Progenitor cell of endocrine pancreas (in vitro differentiated cells): ENCODE measurements at places on chromosomes 2 and 18. TPM values are rescaled to one million over a fixed set of nuclear protein-coding genes. Genes with fewer than 3 reads are reported as not detected.

DNA sequence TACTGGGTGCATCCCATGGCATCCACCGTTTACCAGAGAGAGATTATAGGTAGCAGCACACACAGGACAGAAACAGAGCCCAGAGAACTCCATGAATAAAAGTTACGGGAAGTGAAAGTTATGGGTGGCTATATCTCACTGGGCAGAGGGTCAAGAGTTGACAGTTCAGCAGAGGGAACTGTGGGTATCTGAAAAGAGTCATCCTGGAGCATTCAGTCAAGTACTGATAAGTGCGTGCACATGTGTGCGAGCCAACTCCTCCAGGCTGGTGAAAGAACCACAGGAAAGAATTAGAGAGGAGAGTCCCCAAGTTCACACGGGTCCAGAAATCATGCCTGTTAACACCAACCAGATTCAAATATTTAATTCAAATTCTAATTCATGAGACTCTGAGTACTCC, 1588.2 kb downstream of the LRP1B start:
- DNase-seq, result no peak

The CFAP65 gene
- 0.65 and 0.67 TPM in 2 replicates for total RNA-seq

DNA sequence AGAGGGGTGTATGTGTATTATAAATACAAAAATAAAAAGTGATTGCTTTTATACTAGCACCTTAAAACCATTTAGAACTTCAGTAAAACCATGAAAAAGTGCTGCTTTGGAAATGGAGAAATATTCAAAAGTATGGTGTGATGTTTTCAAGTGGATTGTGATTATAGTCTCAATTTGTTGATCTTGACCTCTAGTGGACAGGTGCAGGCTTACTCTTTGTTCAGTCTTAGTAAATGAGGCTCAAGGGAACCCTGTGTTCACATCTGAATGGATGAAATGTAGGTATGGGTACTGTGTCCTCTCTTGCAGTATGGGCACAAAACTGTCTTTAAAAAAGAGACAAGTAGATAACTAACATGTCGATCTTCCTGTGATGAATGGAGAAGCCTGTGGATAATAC, 145.8 kb downstream of the MCFD2 start:
- no peak for DNase-seq

DNA sequence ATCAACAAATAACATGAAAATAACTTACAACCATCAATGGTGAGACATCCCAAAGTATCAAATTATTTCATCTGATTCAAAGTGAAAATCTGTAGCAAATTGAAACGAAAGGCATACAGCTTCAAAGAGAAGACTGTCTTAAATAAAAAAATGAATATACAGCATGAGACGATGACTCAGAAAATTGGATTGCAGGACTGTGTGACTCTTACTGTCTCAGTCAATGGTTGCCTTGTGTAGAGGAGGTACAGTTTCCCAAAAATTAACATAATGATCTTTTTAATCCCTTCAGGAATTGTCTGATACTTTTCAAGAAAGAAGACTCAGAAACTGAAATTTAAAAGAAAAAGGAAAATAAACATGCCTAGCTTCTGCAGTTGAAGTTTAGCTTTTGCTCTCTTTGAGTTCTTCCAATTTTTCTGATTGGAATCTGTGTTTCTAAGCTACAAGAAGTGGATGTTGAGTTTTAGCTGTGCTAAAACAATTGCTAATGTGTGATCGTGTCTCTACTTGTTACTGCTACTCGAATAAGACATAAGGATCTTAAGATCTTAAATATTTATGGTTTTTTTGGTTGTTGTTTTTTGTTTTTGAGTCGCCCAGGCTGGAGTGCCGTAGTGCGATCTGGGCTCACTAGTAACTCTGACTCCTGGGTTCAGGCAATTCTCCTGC, 41.1 kb upstream of the EPB41L3 start:
- DNase-seq, result no peak

GRCh38 chr2:36060133-36060532, 295.4 kb upstream of the CRIM1 start:
- DNase-seq, result no peak

DNA sequence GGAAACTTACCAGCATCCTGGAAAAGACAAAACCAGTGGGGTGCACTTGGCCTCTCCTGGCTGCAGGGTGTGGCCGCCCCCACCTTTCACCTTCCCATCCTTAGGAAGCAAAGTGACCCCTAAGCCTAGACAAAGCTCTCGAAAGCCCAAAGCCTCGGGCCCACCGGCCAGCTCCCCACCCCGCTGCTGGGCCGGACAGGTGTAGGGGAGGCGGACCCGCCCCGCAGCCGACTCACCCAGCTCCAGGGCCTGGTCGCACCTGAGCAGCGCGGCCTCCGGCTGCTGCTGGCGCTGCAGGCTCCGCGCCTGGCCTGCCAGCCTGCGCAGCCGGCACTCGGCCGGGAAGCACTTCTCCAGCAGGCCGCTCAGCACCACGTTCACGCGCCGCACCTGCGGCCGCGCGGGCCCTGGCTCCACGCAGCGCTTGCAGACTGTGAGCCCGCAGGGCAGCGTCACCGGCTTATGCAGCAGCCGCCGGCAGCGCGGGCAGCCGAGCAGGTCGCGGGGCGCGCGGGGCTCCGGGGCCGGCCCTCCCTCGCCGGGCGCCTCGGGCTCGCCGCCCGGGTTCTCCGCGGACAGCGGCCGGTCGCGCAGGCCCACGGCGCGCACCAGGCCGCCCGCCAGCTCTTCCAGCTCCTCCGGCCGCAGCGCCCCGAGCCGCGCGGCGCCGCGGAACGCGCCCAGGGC, 979 bp downstream of the LONRF2 start:
- peak; percentile 67 for DNase-seq

DNA sequence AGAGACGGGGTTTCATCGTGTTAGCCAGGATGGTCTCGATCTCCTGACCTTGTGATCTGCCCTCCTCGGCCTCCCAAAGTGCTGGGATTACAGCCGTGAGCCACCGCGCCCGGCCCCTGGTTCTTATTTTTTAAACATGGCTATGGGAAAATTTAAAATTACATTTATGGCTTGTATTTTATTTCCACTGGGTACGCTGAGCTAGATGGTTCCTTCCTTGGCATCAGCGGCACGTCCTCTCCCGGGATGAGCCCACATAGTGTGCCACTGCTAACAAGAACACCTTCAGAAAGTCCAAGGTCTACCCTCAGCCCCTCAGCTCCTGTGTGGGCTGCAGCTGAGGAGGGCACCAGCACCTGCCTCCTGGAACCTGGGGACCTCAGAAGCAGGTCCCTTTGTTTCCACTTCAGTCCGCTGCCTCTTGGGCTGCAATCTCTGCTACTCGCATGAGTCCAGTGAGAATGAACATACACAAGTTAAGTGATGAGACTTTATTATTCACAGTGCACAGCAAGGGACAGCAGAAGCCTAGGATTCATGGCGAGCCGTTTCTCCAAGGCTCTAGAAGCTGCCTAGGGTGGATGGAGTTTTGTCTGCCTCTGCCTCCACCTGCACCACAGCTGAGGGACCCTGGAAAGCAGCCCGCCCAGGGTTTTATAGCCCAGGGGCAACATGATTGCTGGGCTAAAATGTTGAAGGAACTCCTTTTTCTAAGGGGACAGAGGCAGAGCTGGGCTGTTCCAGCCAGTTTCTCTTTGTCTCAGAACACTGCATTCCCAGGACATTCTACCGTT, 107.5 kb upstream of the TEX51 start:
- DNase-seq, result no peak

The DOK6 gene
- total RNA-seq, result 7.0 and 7.2 TPM in 2 replicates

GRCh38 chr2:160362541-160362940, 131.1 kb downstream of the RBMS1 start:
- DNase-seq, result no peak

The GRB14 gene
- 45.1 and 46.3 TPM in 2 replicates for total RNA-seq

The LTBP1 gene
- total RNA-seq, result 59.7 and 63.0 TPM in 2 replicates

DNA sequence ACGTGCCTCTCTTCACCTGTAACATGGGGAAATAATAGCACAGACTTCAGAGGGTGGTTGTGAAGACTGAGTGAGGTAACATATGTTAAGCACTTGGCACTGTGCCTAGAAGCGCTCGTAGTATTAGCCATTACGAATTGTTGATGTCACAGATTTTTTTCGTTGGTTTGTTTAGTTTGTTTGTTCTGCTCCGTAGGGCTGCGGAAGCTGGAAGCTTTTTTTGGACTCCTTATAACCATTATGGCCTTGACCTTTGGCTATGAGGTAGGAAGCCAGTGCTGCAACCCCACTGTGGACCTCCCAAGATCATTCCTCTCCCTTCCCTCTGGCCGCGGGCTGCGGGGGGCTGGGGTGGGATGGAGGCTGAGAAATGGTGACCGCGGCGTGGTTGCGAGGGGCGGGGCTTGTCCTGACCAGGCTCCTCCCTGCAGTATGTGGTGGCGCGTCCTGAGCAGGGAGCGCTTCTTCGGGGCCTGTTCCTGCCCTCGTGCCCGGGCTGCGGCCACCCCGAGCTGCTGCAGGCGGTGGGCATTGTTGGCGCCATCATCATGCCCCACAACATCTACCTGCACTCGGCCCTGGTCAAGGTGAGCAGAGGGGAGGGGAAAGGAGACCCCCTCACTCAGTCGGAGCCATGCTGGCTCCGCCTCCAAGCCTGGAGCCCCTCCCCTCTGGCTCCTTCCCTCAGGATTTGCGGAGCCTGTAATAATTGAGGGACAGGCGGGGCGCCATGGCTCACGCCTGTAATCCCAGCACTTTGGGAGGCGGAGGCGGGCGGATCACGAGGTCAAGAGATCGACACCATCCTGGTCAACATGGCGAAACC, 5.5 kb downstream of the SLC11A1 start:
- no peak for DNase-seq

GRCh38 chr2:2769481-2770431, 438.7 kb upstream of the MYT1L start:
- DNase-seq, result no peak

DNA sequence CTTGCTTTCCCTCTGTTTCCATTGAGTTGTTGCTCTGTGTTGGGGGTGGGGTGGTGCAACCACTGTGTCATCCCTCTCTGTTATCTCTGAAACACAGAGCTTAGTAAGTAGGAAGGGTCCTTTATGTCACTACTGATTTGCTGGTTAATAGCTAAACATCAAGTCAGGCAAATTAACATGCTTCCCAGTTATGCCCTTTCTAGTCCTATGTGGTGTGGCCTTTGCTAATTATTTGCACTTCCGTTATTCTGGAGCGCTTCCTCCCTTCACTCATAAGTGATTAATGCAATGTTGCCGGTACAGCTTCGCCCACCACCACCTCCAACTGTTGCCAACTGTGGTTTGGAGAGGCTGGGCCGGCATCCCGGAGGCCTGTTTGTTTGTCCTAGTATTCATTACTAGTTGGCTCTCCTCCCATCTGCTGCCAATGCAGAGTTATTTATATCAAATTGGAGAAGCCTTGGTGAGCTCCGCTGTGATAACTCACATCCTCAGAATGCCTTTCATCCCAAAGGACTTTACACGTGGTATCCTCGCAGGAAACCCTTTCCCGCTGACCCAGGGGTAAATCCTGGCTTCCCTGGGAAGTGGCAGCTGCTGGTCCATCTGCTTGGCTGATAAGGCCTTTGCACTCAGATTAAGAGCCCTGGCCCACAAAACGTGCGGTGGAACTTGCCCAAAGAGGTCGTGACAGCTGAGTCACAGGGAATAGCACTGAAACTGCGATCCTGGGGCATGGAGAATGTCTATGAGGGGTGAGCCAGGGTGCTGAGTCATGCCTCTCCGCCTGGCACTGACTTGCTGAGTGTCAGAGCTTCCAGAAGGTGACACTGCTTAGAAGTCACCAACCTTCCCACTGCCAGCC, 72.0 kb upstream of the ZCCHC2 start:
- no peak for DNase-seq

DNA sequence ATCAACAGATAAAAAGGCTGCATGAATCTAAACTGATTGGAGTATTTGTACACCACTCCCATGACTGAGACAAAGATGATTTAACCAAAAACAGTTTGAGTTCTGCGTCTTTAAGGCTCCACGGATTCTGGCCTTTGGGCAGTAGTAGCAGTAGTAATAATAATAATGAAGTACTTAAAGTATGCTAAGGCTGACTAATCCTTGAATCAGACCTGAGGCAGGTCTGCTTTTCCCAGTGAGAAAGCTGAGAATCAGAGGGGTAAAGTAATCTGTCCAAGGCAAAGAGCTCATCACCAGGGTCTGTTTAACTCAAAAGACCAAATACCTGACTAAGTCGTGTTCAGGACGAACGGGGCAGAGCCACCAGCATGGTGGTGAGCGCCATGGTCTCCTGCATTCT, 61.4 kb downstream of the ID2 start:
- DNase-seq, result no peak

GRCh38 chr2:239276851-239277250, 124.0 kb downstream of the HDAC4 start:
- DNase-seq, result no peak

The MC2R gene
- not detected in 2 replicates for total RNA-seq

The FOXI3 gene
- 0.57 and 0.98 TPM in 2 replicates for total RNA-seq

DNA sequence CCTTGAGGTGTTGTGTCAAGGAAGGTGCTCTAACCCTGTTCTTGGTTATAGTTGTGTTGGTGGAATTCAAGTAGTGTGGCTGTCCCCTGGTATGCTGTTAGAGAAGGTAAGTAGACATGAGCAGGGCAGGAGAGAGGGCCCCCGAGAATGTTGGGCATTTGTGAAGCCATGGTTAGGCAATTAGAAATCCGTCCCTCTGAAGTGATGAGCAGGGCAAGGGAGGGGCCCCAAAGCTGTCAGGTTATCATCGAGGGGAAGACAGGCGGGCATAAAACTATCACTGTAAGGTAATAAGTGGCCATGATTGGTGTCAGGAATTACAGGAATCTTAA, 5.2 kb downstream of the XRCC5 start:
- DNase-seq, result no peak

DNA sequence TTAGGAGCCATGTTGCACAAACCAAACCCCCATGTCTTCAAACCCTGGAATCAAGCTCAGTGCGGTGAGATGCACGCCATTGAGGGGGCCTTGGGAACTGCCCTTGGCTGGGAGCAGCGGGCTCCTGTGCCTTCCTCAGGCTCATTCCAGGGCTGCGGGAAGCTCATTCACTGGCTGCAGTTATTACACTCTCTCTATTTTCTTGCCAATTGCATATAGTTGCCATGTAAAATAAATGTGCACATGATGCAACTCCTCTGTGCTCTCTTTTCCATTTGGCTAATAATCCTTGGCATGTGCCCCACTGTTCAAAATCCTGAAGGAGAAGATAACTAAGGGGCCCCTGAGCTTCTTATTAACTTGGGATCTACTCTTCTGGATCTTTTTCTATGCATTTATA, 74.7 kb downstream of the KCTD1 start:
- no peak for DNase-seq

- no peak for DNase-seq
Observed at GRCh38 chr2:6722574-6722973, 143.1 kb downstream of the CMPK2 start.
